Urinary bladder (tissue), 4 donors: ENCODE measurements at places on chromosomes 1 and 21. TPM values are rescaled to one million over a fixed set of nuclear protein-coding genes. Genes with fewer than 3 reads are reported as not detected.

Gene F3
- 97.0 TPM for polyA plus RNA-seq

Gene THEMIS2
- 17.6 TPM for polyA plus RNA-seq

Gene DIO1
- polyA plus RNA-seq = 0.08 TPM

Gene L1TD1
- 0.29 TPM for polyA plus RNA-seq

Gene SPRR1A
- polyA plus RNA-seq = not detected

Gene TTC22
- polyA plus RNA-seq = 1.0 TPM

Gene DISP1
- 8.5 TPM for polyA plus RNA-seq

Gene SEMA4A
- polyA plus RNA-seq = 7.0 TPM

Gene PRRX1
- polyA plus RNA-seq = 10.6 TPM

Gene TPTE
- polyA plus RNA-seq = not detected

Gene CAPN9
- polyA plus RNA-seq = 0.49 TPM

Gene C1orf122
- 59.2 TPM for polyA plus RNA-seq

Gene CD53
- polyA plus RNA-seq = 48.9 TPM

Gene KCNJ9
- polyA plus RNA-seq = 0.04 TPM

Gene RNU1-3
- polyA plus RNA-seq = not detected

Gene DPT
- 198 TPM for polyA plus RNA-seq

Gene ADGRB2
- polyA plus RNA-seq = 6.1 TPM
